ENCODE measurements at places on chromosomes 4 and X. TPM values are rescaled to one million over a fixed set of nuclear protein-coding genes. Genes with fewer than 3 reads are reported as not detected.

ADH7 gene
- total RNA-seq: not detected

SRPX gene
- total RNA-seq: 121 TPM

GRK4 gene
- 6.1 TPM for total RNA-seq

HHIP gene
- total RNA-seq: 1.9 TPM

IGBP1 gene
- total RNA-seq: 37.5 TPM

UGT8 gene
- 46.5 TPM for total RNA-seq

WNK3 gene
- 1.8 TPM for total RNA-seq

ABCG2 gene
- 5.4 TPM for total RNA-seq

TADA2B gene
- total RNA-seq: 16.7 TPM

IL15 gene
- total RNA-seq: 8.1 TPM

CENPVL1 gene
- total RNA-seq: not detected

MSL3 gene
- total RNA-seq: 19.4 TPM

MAOB gene
- total RNA-seq: 35.1 TPM

ENPP6 gene
- total RNA-seq: 28.6 TPM

PNMA6A gene
- 1.8 TPM for total RNA-seq

GATA1 gene
- not detected for total RNA-seq

CXCR3 gene
- not detected for total RNA-seq

PRDM8 gene
- 8.8 TPM for total RNA-seq

- DNase-seq: no peak
Observed at GRCh38 chr4:174650711-174651355, 128.5 kb upstream of the HPGD start.

DNA sequence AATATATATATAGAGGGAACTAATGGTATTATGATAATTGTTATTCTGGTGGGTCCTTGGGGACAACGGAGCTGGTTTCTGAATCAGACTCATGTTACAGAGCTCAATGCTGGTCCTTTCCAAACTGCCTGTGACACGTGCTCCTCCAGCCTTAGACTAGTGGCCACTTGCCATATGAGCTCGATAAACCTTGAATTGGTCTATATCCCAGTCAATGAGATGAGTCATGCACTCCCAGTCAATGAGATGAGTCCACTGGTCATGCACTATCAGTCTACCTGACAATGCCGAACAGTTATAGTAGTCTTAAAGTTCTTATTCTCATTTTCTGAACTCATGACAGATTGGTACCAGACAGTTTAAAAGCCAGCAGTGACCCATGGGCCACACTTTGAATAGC is 325.2 kb downstream of the LDB2 start:
- no peak for DNase-seq

DNA sequence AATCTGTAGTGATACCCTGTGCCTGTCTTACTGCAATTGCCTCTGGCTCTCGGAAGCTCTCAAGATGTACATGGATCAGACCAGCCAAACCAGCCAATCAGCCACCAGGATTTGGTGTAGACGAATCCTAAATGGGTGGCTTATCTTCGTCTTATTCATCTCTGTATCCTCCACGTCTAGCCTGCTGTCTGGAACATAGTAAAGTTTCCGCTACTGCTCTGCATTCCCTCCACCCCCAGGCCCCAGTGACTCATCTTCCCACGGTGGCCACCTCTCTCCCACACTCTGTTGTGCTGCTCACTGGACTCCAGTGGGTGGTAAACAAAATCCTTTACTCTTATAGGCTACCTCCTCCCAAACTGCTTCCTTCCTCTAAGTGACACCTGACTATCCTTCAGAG is 37.8 kb downstream of the SEPTIN6 start:
- no peak for DNase-seq

- DNase-seq: no peak
Observed at GRCh38 chr4:149964001-149964796, 114.0 kb upstream of the DCLK2 start.

DNA sequence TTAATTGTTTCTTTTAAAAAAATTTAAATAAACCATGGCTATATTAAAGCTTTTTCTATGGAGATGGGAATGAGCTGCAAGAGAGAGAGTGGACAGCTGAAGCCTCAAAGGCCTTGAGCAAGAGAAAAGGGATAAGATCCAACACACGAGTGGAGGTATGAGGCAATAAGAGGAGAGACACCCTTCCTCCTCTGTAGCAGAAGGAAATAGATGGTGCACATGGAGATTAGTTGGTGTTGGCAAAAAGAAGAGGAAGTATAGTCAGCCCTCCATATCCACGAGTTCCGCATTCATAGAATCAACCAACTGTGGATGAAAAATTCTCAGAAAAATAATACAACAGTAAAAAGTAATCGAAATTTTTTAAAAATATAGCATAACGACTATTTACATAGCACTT is 3.2 kb downstream of the CXorf38 start:
- DNase-seq: peak; percentile 21

GRCh38 chr4:125464146-125464545 is 149.4 kb downstream of the FAT4 start:
- DNase-seq: no peak

DNA sequence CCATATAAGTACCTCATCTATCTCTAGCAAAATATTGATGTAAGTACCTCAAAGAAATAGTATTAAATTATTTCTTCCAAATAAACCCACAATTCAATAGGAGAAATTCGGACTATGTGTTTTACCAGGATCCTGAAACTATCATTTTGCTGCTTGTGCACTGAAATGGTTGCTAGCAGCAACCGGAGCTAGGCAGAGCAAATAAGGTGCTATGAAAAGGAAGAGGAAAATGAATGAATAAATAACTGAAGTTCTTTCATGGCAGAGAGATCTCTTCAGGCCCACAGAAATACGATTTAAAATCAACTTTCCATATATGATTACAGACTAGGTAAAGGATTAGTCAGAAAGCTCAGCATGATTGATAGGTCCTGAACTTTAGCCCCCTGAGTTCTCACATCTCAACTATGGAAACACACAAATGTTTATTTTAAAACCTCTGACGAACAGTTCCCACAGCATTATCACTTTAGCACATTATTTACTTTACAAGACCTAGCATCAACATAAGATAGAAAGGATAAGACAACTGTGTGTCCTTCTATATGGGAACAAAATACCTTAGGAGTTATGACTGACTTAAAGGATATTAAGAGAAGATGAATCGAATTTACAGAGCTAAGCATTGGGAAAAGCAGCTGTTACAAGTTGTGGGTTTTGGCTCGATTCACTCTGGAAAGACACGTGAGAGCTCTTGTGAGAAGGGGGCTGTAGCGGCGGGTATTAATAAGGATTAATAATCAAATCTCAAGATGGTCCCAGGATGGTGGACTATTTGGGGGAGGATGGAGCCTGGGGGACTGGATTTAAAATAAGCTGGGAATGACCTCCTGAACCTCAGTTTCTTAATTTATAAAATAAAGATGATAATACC is 104.3 kb downstream of the CORIN start:
- DNase-seq: no peak

DNA sequence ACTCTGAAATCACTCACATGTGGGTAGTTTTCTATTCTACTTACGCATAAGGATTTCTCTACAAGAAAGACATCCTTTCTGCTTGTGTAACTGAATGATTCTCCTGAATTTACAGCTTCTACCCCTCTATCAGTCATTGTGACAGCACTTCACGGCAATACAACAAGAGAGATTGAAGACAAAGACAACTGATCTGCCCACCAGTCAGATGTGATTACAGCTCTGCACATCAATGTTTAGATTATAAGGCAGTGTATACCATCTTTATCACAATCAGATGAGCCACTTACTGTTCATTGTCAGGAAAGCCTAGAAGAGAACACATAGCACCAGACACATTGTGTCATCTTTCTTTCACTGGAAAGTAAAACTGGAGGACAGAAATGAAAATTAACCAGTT is 324.4 kb downstream of the CENPC start:
- no peak for DNase-seq

DNA sequence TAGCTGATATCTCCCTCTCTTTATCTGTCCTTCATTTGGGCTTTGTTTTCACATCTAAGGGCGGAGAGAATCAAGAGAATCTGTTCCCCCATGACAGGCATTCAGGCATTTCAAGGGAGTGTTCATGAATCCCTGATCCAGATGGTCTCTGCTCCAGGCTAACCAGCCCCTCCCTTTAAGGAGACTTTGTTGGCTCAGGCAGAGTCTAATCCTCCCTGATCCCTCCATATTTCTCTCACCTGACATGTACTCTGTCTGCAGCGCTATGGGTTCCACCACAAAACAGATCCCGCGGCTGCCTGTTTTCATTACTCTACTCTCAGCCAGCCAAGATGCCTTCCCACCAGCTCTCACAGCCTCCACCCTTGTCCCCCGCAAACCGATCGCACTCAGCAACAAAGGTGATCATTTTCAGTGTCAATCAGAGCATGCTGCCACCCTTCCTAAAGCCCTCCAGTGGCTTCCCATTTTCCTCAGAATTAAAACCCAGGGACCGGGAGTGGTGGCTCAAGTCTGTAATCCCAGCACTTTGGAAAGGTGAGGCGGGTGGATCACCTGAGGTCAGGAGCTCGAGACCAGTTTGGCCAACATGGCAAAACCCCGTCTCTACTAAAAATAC is 30.3 kb upstream of the SLC2A9 start:
- no peak for DNase-seq

- DNase-seq: no peak
Observed at GRCh38 chr4:41215155-41215554, 813 bp upstream of the APBB2 start.

DNA sequence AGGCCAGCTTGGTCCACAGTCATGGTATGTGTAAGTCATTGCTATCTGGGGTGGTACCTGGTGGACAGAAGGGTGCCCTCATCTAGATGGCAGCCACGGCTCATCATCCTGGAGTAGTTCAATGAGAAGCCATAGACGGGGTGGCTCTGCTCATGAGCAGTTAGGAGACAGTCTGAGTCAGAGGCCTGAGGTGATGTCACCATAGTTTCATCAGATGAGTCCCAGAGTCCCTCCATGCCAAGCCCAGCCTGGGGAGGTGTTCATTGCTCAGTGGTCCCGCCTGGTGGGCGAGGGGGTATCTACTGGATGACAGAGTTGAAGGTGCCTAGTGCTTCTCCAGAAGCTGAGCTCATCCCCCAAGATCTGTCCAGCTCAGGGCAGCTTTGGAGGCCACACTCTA is 49.8 kb downstream of the DLG3 start:
- DNase-seq: no peak

- DNase-seq: no peak
Observed at GRCh38 chr4:166121897-166122296, 248.9 kb downstream of the TLL1 start.

- DNase-seq: no peak
Observed at GRCh38 chr4:93433840-93434239, 394.7 kb upstream of the ATOH1 start.

DNA sequence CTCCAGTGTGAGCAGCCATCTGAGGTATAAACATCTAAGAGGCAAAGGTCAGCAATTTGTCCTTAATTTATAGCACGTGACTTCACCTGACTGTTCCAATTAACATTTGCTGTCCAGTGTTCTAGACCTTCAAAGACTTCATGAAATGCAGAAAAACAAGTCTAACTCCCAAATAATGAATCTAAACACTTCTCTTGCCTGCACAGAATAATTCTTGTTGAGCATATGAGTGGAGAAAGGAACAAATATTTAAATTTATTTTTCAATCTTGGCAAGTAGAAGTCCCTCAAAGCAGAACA is 12.0 kb downstream of the RFC1 start:
- no peak for DNase-seq

DNA sequence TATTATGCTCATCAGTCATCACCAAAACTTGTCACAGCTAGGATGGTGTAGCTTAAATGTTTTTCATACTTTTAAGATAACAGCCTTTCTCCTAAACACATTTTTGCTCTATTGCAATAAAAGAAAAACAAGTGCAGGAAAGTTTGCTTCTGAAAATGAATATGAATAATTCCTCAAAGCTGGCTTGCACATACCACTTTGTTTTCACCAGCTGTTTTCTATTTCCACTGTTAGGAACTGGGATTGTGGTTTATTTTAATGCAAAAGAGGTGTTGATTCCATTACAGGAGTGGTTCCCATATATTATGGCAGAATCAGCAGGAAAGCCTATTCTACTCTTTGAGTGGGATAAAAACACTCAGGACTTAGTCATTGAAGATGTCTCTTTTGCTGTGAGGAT is 145.9 kb downstream of the PPA2 start:
- no peak for DNase-seq

DNA sequence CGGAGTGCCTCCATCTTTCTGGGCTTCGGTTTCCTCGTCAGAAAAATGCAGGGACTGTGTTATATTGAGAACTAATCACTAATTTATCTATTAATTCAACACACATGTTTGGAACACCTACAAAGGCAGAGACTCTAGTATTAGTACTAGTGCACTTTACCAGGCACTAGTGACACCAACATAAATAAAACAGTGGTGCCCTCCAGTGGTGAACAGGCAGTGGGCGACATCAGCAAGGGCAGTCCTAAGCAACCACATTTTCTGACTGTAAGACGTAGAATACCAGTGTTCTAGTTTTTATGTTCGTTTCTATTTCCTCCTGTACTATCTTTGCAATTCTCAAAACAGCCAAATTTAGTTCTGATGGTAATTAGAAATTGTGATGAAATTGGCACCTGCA is 69.1 kb upstream of the UCP1 start:
- DNase-seq: no peak

DNA sequence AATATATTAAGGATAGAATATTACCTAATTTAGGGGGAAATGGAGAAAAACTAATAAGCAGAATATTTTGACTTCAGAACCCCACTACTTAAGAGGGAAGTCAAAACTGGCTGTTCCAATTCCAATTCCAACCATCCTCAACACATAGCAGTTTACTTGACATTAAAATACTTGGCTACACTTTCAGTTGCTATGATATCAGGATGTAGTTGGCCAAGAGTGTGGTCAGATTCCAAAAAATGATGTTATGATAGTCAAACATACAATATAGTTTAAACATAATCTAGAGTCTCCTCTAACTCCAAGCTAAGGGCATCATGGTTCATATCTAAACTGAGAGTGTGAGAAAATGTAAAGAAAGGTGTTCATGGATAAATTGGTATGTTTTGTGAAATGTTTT is 16.5 kb upstream of the SMIM14 start:
- no peak for DNase-seq

DNA sequence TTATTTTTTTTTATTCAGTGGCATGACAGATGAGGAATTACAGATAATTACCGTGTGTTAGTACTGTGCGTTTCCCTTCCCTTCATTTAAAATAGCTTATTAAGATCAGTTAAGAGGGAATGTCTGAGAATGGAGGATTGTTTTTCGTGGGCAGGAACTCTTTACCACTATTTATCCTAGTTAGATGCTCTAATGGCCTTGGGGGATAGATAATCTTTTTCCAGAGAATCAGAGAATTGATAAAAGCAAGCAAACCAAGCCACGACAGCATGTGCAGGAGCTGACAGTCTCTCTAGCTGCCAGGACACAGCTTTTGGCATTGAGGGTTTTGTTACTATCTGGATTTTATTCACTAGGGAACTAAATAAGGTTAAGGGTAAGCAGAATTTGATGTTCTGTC is 128.7 kb downstream of the DCLK2 start:
- DNase-seq: no peak

DNA sequence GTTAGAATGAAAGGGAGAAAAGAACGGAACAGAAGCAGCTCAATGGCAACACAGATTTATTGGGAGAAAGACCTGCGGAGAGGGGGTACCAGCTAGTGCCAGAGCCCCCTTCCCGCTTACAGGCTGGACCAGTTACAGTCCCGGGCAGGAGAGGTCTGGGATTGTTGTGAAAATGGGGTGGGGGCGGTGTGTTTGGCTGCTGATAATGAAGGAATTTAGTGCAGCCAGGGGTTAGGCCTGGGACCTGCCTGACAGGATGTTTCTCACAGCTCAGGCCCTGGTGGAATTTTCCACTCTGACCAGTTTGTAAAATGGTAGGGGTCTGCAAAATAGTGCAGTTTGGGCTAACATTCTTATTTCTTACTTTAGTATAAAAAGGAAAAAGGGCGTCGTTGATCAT is 75.4 kb upstream of the SPIN4 start:
- no peak for DNase-seq

Data from tibial nerve (tissue), 4 donors.